A549 treated with GW870086 at 1 μM for 4 hours (cell line): ENCODE measurements at places on chromosomes 16 and 17. TPM values are rescaled to one million over a fixed set of nuclear protein-coding genes. Genes with fewer than 3 reads are reported as not detected.

COPRS gene
- total RNA-seq: 123 to 169 TPM (median 157 TPM) in 5 replicates

KIF2B gene
- not detected in 5 replicates for total RNA-seq

TERB1 gene
- not detected in 5 replicates for total RNA-seq

CTRB1 gene
- not detected in 5 replicates for total RNA-seq

ARRB2 gene
- 44.5 to 71.7 TPM (median 59.7 TPM) in 5 replicates for total RNA-seq

UNC45B gene
- total RNA-seq: not detected in 5 replicates

SLC13A2 gene
- 0.10 to 0.18 TPM (median 0.14 TPM) in 5 replicates for total RNA-seq

MRM3 gene
- total RNA-seq: 41.2 to 52.5 TPM (median 42.9 TPM) in 5 replicates

MMP28 gene
- total RNA-seq: 5.5 to 10.2 TPM (median 8.6 TPM) in 5 replicates

CES5A gene
- total RNA-seq: not detected in 5 replicates

SPNS3 gene
- 0.12 TPM in 1 of 5 replicates, not detected in the others for total RNA-seq

PKMYT1 gene
- total RNA-seq: 65.1 to 89.9 TPM (median 84.9 TPM) in 5 replicates

B4GALNT2 gene
- total RNA-seq: 0.35 to 0.55 TPM (median 0.38 TPM) in 5 replicates

SLC52A1 gene
- total RNA-seq: 0.42 to 1.0 TPM (median 0.70 TPM) in 5 replicates

CACNG5 gene
- total RNA-seq: not detected in 5 replicates

CHST4 gene
- total RNA-seq: 0.08 TPM in 1 of 5 replicates, not detected in the others

KCNG4 gene
- not detected in 5 replicates for total RNA-seq

SYNGR3 gene
- 5.5 to 8.3 TPM (median 8.1 TPM) in 5 replicates for total RNA-seq

HCRT gene
- total RNA-seq: not detected in 5 replicates

NDRG4 gene
- total RNA-seq: 26.7 to 33.0 TPM (median 31.0 TPM) in 5 replicates

WNT9B gene
- total RNA-seq: not detected in 5 replicates

ABR gene
- 109 to 134 TPM (median 127 TPM) in 5 replicates for total RNA-seq

GAST gene
- 0.42 TPM in 1 of 5 replicates, not detected in the others for total RNA-seq

FA2H gene
- total RNA-seq: 33.5 to 35.0 TPM (median 34.0 TPM) in 5 replicates

OR1F1 gene
- total RNA-seq: 0.18 to 0.67 TPM (median 0.35 TPM) in 4 of 5 replicates, not detected in the other

PIMREG gene
- total RNA-seq: 40.3 to 52.0 TPM (median 48.4 TPM) in 5 replicates

FSCN2 gene
- 0.71 to 1.4 TPM (median 0.79 TPM) in 5 replicates for total RNA-seq

KRTAP4-3 gene
- total RNA-seq: not detected in 5 replicates

TMEM114 gene
- not detected in 5 replicates for total RNA-seq

ZP2 gene
- not detected in 5 replicates for total RNA-seq

SMIM5 gene
- 0.54 to 1.1 TPM (median 0.86 TPM) in 5 replicates for total RNA-seq

SDR42E2 gene
- not detected in 5 replicates for total RNA-seq

NTN3 gene
- 0.07 TPM in 1 of 5 replicates, not detected in the others for total RNA-seq

KRT25 gene
- total RNA-seq: not detected in 5 replicates

NLGN2 gene
- total RNA-seq: 13.2 to 18.5 TPM (median 17.1 TPM) in 5 replicates

PPP1R27 gene
- total RNA-seq: 0.19 to 0.47 TPM (median 0.24 TPM) in 4 of 5 replicates, not detected in the other

GCGR gene
- total RNA-seq: 0.15 to 0.67 TPM (median 0.54 TPM) in 5 replicates

TP53TG3C gene
- 0.18 to 0.79 TPM (median 0.26 TPM) in 5 replicates for total RNA-seq

AP2B1 gene
- 119 to 148 TPM (median 137 TPM) in 5 replicates for total RNA-seq

COQ9 gene
- 38.3 to 50.5 TPM (median 49.2 TPM) in 5 replicates for total RNA-seq

DRC7 gene
- not detected in 5 replicates for total RNA-seq

GDPD3 gene
- total RNA-seq: 1.4 to 2.4 TPM (median 2.1 TPM) in 5 replicates

TM4SF5 gene
- 0.40 to 1.3 TPM (median 0.70 TPM) in 5 replicates for total RNA-seq

CSH1 gene
- not detected in 5 replicates for total RNA-seq

TTYH2 gene
- total RNA-seq: 1.9 to 2.3 TPM (median 2.1 TPM) in 5 replicates

FADS6 gene
- 0.09 TPM in 1 of 5 replicates, not detected in the others for total RNA-seq

EVPL gene
- 15.6 to 19.5 TPM (median 17.9 TPM) in 5 replicates for total RNA-seq

CLEC18B gene
- total RNA-seq: 0.23 to 0.63 TPM (median 0.26 TPM) in 3 of 5 replicates, not detected in the others

FNDC8 gene
- total RNA-seq: not detected in 5 replicates

ICAM2 gene
- total RNA-seq: not detected in 5 replicates

ZNF207 gene
- 210 to 235 TPM (median 232 TPM) in 5 replicates for total RNA-seq

BAIAP3 gene
- 0.94 to 1.5 TPM (median 1.3 TPM) in 5 replicates for total RNA-seq
